Activated T-cell treated with anti-CD3 and anti-CD28 coated beads for 4 hours (primary cell): ENCODE measurements at places on chromosomes 6 and 20.

DNA sequence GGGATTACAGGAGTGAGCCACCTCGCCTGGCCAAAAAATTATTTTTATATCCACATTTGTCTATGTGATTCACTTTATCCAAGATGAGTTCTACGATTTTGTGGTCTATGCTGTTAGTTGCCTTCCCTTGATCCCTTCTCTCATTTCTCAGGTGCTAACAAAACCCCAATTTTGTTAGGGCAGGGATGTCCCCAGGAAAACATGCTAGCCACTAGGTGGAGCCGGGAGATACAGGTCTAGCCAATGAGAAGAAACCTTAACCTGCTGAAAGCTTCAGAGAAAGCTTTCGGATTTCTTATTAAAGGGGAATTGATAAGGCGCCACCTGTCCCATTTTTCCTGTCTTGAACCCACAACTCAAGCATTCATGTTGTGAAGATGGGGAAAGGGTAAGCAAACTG lies 167.4 kb upstream of the OLIG3 start:
- DNase-seq, result peak; percentile 48

GRCh38 chr6:148957752-148958151 lies 210.9 kb downstream of the UST start:
- no peak for DNase-seq

- DNase-seq, result no peak
Measured at GRCh38 chr20:50804437-50805348, 9.8 kb downstream of the BCAS4 start.

DNA sequence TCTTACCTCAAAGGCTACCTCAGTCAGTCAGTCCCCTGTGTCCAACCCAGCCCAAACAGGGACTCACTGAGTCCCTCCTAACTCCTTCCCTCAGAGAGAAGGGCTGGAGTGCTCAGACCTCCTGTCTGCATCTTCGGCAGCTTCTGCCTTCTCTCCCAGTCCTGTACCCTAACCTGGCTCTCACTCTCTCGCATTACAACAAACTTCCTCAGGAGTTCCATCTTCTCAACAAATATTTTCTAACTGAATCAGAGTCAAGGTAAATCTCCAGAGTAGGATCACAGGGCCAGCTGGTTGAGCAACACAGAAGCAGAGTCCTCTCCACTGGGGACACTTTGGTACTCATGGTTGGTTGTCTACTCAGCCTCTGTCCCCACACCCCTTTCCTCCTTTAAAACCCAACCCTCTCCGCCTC lies 92.3 kb downstream of the MRPL14 start:
- no peak for DNase-seq

DNA sequence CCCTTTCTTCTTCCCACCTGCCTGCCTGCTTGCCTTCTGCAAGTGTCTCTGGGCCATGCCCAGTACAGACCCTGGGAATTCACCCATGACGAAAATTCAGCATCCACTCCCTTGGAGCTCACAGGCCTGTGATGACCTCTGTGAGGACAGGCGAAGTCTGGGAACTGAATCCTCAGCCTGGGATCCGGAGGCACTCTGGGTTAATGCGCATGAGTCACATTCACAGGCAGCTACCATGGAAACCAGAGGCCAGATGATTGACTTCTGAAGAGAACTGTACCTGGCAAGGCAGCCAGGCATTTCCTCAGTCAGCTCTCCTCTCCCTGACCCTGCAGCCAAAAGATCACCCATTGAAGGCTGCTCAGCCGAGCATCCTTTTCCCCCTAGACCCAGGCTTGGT lies 41.0 kb downstream of the SLC9A8 start:
- DNase-seq, result no peak

- DNase-seq, result no peak
Measured at GRCh38 chr20:664576-664975, 11.0 kb downstream of the SCRT2 start.

DNA sequence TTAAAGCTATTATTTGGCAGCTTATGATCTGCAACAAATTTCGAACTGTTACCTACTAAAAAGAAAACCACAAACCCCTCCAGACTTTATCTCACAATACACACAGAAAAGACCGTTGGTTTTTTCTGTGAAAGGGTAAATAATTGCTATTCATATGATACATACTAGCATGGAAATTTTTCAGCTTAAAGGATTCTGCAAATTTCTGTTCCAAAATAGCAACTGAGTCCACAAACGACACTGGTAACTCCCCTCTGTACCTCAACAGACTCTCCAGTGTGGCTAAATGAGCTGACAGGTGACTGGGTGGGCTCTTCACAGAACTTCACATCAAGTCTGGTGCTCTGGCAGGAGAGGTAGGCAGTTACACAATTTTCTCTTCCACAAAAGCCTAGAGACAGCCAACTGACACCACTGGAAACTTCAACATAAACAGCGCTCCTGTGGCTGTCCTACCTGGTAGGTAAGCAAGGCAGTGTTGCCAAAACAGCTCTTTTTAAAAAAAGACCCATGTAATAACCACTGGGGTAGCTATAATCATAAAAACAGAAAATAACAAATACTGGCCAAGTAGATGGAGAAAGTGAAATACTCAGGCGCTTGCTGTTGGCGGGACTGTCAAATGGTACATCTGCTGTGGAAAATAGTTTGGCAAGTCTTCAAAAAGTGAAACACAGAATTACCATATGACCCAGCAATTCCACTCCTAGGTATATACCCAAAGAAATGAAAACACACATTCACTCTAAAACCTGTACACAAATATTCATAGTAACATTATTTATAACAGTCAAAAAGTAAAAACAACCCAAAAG lies 37.8 kb downstream of the ELOVL5 start:
- DNase-seq, result no peak

- no peak for DNase-seq
Measured at GRCh38 chr6:88441346-88441745, 275.2 kb upstream of the CNR1 start.

DNA sequence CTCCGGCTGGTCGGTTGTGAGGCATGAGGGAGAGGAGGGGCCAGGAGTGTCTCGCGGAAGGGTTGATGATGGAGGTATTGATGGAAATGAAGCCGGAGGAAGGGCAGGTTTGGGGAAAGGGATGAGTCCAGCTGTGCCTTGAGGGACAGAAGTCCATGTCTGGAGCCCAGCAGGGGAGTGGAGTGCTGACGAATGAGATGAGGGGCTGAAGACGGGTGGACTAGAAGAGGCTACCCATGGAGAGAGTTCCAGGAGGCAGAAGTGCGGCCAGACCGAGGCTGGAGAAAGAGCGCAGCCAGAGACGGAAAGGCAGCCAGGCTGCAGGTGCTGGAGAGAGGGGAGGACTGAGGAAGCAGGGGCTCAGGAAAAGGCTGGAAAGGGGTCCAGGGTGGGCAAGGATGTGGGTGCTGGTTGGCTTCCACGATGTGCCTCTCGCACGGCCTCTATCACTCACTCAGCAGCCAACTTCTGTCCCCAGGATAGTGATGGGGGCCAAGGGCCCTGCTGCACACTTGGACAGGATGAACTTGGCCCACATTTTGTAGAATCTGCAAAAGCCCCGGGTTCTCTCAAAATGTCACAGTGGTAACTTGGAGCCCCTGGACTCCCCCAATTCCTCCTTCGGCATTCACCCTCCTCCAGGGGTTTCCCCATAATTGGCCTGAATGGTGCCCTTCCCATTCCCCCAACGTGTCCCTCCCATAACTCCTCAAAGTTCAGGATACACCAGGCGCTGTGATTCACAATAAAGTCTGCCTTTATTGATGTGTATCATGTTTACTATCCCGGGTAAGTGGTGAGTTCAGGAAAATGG lies 627 bp upstream of the EIF6 start:
- no peak for DNase-seq

- no peak for DNase-seq
Measured at GRCh38 chr6:151307501-151307900, 67.7 kb downstream of the AKAP12 start.

DNA sequence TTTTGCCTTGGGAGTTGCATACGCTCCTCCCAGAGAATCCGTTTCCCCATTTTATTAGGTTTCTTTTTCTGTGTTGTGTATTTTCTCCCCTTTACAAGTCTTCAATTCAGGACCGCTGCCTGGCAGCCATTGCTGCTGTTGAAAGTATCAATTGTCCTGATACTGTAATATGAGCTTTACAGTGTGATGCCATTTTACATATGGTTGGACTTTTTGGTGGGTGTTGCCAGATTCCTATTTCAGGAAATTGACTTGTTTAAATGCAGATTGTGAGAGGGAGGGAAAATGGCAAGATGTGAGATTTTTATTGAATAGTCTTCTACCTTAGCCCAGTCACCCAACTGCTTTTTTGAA lies 1.2 kb downstream of the PANK2 start:
- DNase-seq, result no peak

GRCh38 chr6:1986454-1987243 lies 258.8 kb downstream of the GMDS start:
- no peak for DNase-seq

DNA sequence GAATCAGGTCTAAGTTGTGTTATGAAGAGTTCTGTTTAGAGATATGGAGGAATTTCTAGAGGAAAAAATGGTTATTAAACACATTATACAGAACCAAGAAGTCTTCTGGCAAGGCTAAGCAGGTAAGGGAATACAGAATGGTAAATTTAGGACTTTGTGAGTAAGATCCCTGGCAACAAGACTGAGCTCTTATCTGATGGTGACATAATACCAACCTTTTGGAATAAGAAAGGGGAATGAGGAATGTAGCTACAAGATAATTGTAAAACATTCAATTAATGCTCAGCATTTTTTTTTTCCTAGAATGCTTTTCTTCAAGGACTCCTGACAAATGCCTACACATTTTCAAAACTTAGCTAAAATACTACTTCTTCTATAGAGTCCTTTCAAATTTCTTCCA lies 51.8 kb downstream of the CYB5R4 start:
- no peak for DNase-seq

DNA sequence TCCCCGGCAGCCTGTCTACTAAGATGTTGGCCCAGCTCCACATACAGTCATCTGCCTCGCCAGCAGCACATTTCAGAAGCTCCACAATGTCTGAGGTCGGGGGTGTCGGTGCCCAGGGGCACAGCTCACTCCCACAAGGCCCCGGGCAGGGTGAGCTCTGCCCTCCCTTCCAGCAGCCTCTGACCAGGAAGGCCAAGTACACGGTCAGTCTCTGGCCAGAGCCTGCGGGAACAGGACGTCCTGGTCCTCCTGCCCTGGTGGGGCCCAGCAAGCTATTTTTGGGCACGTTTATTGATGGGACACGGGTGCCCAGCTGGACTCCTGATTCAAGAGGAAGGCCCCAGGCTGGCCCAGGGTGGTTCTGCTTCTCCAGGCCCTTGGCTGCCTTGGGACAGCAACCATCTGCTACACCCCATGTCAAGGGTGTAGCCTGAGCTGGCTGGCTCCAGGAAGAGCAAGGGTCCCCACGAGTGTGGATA lies 114.9 kb upstream of the PTPN1 start:
- no peak for DNase-seq

GRCh38 chr6:22906091-22906549 lies 336.8 kb downstream of the HDGFL1 start:
- no peak for DNase-seq

GRCh38 chr6:22045261-22045912 lies 251.4 kb downstream of the PRL start:
- DNase-seq, result no peak

- no peak for DNase-seq
Measured at GRCh38 chr20:32495949-32496348, 89.2 kb downstream of the NOL4L start.

DNA sequence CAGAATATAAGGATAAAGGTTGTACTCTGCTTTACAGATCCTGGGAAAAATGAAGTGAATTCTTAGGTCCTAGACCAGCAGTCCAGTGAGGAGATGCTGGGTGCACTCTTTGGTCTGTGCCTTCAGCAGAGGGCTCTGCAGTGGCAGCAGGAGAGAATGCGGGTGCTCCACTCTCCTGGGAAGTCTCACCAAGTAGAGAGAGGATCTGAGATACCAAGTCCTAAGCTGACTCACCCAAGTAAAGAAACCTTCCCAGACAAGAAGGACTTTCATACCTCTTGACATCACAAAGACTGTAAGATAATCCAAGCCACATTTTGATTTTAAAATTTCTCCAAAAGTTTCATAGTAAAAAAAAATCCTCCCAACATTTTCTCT lies 116.9 kb upstream of the EMILIN3 start:
- no peak for DNase-seq

- no peak for DNase-seq
Measured at GRCh38 chr20:20837574-20838021, 125.2 kb upstream of the RALGAPA2 start.

- DNase-seq, result no peak
Measured at GRCh38 chr6:112252571-112253497, 1.5 kb downstream of the LAMA4 start.
